ENCODE measurements at places on chromosomes 11 and 22. TPM values are rescaled to one million over a fixed set of nuclear protein-coding genes. Genes with fewer than 3 reads are reported as not detected.

Gene SH3BP1
- 6.9 TPM for total RNA-seq

Gene OR51E2
- 0.37 TPM for total RNA-seq

Gene MMP12
- total RNA-seq: 1.5 TPM

Gene SOX6
- 6.4 TPM for total RNA-seq

Gene SLC5A1
- not detected for total RNA-seq

Gene POU2AF2
- total RNA-seq: not detected
